Amygdala (tissue), 56 donors: ENCODE measurements at places on chromosomes 13 and 19.
A peak's percentile ranks its signal among the peaks of the same experiment; 100 is the strongest.

GRCh38 chr19:8148410-8149260 lies 757 bp downstream of the FBN3 start:
- no peak for DNase-seq

- DNase-seq: no peak
Observed at GRCh38 chr19:38701455-38702063, 42.7 kb downstream of the CAPN12 start.

- no peak for DNase-seq
Observed at GRCh38 chr19:16678498-16678897, 17.6 kb downstream of the TMEM38A start.

DNA sequence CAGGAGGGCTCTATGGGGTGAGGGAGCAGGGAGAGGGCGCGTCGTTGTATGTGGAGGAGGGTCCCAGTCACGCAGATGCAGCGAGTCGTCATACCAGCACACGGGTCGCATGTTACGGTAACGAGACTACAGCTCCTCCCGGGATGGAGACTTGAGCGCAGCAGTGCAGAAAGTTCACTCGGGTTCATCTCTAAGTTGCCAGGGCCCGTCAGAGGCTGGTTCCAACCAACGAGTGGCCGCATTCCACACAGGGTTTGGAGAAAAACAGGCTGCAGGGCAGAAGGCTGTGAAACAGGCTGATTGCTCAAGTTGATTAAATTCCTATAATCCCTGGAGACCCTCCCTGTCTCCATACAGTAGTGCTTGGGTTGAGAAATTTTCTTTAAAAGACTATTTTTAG lies 21.9 kb upstream of the TTYH1 start:
- no peak for DNase-seq

- no peak for DNase-seq
Observed at GRCh38 chr19:51467864-51468544, 9.8 kb upstream of the SIGLEC8 start.

GRCh38 chr19:9793071-9793591 lies 24.6 kb upstream of the ZNF846 start:
- DNase-seq: peak; percentile 39
